ENCODE measurements at places on chromosomes 1 and 21.

DNA sequence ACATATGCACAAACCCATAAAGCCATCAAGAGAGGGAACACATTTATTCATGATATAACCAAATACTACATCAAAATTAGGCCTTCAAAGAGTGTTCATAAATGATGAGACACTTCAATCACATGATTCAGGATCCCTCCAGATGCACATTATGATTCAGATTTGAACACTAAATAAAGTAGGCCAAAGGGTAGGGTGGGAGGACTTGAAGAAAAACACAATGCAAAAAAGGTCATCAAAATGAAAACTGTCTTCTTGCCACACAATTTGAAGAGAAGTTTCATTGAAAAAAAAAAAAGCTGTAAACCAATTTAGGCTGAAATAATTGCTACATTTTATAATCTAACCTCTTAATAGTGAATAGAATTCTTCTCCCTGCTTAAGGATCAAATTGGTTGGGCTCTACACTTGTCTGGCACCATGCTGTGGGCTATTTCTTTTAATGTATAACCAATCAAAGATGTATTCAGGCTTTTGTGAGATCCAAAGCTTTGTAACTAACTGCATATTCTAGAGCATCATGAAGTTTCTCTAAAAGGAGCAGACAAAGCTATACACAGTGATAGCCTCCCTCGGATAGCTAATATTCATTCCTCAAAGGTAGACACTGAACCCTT lies 58.1 kb downstream of the ZSWIM5 start:
- DNase-seq: no peak

GRCh38 chr1:64323054-64323453 lies 119.6 kb downstream of the UBE2U start:
- DNase-seq: no peak

- no peak for DNase-seq
These were observed 658.6 kb upstream of the CAMK1G start for GRCh38 chr1:208924928-208925327.

DNA sequence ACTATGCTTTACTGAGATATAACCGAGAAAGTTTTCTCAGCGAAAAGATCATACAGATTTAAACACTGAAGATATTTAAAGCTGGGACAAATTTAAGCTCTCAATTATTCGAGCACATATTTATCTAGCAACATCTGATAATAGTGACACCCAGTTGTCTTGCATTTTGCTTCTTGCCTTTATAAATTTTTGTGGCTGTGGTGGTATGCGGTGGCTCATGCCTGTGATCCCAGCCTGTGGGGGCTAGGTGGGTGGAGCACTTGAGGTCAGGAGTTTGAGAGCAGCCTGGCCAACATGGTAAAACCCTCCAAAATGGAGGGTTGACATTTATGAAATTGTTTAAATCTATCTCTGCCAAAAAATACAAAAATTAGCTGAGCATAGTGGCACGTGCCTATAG lies 312.2 kb downstream of the SPATA17 start:
- no peak for DNase-seq

GRCh38 chr1:71372496-71372895 lies 291.7 kb upstream of the ZRANB2 start:
- DNase-seq: no peak

DNA sequence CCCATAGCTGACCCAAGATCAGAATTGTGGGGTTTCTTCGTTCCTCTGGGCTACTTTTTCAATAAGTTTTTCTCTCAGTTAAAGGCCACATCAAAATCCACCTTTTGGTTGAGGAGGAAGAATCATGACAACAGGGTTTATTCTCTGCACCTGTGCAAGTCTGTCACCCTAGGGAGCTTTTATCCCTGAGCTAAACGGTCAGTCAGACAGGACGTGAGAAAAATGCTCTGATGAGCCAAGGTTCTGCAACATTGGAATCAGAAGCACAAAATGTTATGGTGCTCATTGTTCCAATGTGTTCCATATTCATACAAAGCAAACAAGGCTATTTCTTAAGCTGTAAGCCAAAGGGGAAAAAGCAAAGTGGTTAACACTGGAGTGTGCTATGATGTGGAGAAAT lies 7.4 kb upstream of the ERICH3 start:
- no peak for DNase-seq

GRCh38 chr1:56985857-56986256 lies 20.0 kb upstream of the C8B start:
- DNase-seq: no peak

DNA sequence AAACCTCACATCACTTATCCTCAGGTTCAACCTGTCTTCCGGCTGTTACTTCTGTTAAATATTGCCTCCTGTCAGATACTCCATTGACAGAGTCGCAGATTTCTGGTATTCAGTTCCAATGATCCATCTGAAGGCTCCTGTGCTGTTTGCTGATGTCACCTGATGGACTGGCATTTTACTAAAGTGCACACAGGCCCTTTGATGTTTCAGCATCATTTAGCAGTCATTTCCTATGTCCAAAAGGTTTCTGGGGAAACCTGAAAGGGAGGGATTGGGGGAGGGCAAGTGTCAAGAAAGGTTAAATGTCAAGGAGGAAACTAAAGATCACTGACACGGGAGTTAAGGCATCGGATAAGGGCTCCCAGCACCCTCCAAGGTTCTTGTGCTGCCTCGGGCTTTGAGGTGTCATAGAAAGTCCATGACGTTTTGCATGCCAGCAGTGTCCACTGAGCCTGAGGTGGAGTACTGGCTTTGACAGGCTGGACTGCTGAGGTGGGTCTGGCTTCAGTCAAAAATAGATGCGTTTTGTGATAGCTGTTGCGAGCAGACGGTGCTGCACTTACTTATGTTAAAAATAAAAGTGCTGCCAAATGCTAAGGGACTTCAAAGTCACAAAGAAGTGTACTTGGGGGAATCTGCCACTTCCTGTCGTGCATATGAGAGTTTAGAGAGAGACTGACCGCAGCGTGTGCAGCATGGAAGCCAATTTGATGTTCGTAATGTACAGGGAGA lies 30.8 kb downstream of the XCL2 start:
- DNase-seq: no peak

GRCh38 chr1:231241750-231242149 lies 738 bp downstream of the GNPAT start:
- DNase-seq: no peak

GRCh38 chr1:44594871-44595735 lies 79.2 kb downstream of the TMEM53 start:
- no peak for DNase-seq

DNA sequence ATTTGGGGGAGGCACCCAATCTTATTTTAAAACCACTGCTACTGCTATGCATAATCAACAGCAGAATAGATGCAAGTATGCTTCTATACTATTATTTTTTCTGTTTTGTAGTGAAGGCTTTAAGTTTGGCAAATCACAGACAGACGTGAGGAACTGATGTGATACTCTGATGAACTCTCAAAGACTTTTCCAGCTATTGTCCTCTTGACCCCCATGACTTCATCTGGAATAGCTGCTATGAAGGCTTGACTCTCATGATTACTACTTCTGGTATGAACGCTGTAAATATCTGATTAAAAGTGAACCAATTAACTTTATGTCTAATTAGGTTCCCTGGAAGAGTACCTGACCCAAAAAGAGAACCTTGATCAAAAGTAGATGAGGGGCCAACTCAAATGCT lies 49.1 kb downstream of the EYA3 start:
- DNase-seq: no peak

DNA sequence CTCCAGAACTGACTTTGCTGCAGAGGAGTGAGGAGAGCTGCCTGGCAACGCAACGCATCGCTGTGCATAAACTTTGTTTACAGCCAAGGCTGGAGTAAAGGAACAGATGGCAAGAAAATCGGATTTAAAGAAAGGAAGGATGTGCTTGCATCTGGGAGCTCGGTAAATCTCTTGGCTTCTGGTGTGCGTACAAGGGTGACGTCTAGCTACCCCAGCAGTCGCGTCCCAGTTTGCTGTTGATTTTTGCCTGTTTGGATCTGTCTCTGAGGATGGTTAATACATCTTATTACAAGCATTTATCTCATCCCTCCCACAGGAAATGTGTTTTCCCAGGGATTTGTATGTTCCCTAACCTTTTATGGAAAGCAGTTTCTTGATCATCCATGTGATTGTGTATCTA lies 73.3 kb upstream of the RALGPS2 start:
- DNase-seq: no peak

- no peak for DNase-seq
These were observed 306.6 kb downstream of the PCP4 start for GRCh38 chr21:40173816-40174215.

- no peak for DNase-seq
These were observed 24.5 kb upstream of the TSPAN2 start for GRCh38 chr1:115113766-115114165.

GRCh38 chr21:42781971-42782722 lies 97.2 kb downstream of the WDR4 start:
- DNase-seq: no peak

- DNase-seq: no peak
These were observed 54.6 kb upstream of the ECE1 start for GRCh38 chr1:21344750-21345443.

DNA sequence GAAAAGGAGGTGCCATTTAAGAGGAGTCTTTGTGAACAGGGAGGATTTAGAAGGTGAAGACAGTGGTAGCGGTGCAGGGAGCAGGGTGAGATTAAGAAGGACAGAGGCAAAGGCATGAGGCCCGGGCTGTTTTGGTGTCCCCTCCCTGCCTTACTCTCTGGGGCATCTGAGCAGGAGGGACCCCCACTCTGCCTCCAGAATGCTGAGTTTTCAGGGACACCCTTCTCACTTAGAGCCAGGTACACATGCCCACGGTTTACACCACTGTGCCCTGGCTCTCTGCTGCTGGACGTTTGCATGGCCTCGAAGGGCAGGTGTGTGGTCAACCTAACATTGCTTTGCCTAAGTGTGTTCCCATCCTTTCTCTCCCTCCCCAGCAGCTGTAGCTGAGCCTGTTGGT lies 20.5 kb upstream of the PARP1 start:
- DNase-seq: no peak

GRCh38 chr1:209766051-209766450 lies 10.2 kb downstream of the TRAF3IP3 start:
- DNase-seq: no peak
